GM10248 (cell line): ENCODE measurements at places on chromosomes 5 and 9.

DNA sequence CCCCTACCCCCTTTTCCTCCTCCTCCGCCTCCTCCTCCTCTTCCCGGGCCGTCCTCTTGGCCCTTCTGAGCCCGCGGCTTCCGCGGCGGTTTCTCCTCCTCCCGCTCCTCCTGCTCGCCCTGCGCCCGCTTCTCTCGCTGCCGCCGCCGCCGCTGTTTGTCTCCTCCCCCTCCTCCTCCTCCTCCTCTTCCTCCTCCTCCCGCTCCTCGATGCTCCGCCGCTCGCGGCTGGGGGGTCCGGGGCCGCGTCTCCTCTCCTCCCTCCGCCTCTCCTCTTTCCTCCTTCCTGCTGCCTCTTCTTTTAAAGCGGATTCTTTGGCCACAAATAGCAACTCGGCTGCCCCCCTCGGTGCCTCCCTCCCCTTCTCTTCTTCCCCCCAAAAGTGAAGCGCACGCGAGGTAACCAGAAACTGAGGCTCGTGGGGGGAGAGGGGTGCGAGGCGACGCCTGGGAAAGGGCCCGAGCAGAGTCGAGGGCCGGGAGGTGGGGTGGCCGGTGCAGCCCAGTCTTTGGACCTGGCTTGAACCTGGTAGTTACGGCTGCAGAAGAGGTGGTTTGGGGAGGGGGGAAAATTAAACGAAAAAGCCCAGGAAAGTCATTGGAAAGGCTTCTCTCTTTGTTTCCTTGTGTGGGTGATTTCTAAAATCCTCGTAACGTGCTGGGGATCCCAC, 1058.5 kb upstream of the DMAC1 start:
- DNase-seq: peak; percentile 10

DNA sequence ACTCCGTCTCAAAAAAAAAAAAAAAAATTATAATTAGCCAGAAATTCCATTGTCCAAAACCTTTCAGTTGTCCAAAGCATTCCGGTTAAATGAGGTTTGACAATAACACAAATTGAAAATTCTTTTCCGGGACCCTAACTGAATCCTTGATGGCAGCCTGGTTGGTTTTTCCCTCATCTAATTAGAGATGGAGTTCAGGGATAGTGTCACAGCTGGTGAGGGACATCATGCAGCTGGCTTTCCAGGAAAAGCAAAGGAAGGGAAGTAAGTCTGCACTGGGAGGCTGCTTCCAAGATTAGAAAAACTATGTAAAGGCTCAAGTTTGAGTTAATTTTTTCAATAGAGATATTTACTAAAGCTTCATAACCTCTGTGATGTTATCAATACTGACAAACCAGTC, 195.4 kb downstream of the ADAMTS12 start:
- DNase-seq: no peak

DNA sequence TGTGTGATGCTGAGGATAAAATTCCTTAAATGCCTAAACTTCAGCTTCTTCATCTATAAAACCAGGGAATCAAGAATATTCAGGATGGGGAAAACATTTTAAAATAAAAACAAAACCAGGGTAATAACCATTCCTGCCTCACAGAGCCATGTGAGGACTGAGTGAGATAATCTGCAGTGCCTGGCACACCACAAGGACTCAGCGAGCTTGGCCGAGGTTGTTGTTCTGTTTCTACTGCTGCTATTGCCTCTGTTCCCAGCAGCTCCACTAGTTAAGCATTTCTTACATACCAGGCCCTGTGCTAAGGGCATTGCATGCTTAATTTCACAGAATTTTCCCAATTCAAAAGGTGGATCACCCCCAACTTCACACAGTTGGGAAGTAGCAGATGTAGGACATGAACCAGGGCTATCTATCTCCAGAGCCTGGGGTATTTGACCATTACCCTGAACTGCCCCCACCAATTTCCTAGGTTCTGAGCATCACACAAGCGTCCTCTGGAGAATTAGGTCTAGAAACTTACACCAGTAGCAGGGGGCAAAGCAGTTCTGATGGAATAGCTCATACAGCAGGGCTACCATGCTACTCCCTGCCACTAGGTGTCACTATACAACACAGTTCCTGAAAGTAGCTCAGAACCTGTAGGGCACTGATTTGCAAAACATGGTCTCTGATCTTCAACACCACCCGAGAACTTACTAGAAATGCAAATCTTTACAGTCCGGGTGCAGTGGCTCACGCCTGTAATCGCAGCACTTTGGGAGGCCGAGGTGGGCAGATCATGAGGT, 74.3 kb downstream of the LRSAM1 start:
- no peak for DNase-seq

- DNase-seq: peak; percentile 45
Observed at GRCh38 chr5:108003178-108003577, 332.4 kb upstream of the EFNA5 start.

- no peak for DNase-seq
Observed at GRCh38 chr5:78003919-78004318, 227.8 kb upstream of the TBCA start.

DNA sequence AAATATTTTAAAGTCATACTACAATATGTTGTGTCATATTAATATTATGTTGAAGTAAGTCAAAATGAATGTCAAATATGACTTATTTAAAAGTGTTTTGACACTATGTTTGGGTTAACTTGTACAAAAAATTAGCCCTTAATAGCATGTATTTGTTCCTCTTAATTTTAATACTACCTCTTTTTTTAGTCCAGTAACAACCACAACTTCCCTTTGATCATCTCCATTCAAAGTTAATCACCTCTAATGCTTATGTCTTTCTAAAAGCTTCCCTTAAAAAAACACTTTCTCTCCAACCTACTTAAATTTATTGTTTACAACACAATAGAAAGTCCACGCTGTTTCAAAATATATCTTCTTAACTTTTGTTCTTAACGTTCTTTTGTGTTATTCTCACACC, 9.6 kb downstream of the SLCO4C1 start:
- DNase-seq: no peak

- no peak for DNase-seq
Observed at GRCh38 chr5:4191703-4192102, 596.1 kb downstream of the IRX1 start.

- no peak for DNase-seq
Observed at GRCh38 chr9:123282362-123283047, 14.1 kb upstream of the STRBP start.

GRCh38 chr5:140725799-140726471, 25.7 kb downstream of the ZMAT2 start:
- DNase-seq: peak; percentile 58

GRCh38 chr9:27431543-27432147, 92.4 kb upstream of the IFNK start:
- DNase-seq: no peak

DNA sequence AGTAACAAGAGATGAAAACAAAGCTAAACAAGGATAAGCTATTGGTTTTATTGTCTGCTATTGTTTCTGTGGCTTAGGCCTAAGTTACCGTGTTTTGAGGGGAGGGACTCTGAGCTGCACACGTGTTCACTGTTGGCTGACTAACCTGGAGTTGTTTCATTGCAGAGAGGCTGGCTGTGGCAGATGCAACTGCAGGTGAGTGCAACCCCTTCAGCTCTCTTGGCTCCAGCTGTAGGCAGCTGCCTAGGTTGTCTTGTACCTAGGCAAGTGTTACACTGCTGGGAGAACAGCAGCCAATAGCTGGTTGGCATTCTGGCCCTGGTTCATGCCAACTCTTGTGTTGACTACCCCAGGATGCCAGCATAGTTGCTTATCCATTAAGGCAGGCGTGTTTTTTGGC, 17.6 kb upstream of the MATR3 start:
- DNase-seq: peak; percentile 31

DNA sequence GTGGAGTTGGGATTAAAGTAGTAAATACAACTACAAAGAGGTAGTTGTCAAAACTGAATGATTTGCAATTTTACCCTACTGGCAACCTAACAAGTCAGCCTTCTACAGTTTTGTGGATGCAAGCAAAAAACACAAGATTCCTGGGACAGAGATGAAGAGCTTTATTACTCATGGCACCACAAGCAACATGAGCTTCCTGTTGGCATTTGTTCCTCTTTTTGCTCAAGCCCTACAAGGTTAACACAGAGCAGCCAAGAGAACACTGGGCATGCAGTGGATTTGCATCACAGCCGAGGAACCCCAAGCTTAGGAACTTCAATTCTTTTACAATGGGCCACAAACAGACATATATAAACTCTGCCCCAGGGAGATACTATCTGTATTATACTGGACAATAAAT, 28.8 kb upstream of the DMAC1 start:
- DNase-seq: no peak

GRCh38 chr9:34556949-34557348, 32.6 kb downstream of the CNTFR start:
- DNase-seq: no peak

- peak; percentile 60 for DNase-seq
Observed at GRCh38 chr5:139747583-139748504, 47.8 kb upstream of the PSD2 start.

GRCh38 chr5:51829230-51829629, 446.0 kb downstream of the ISL1 start:
- no peak for DNase-seq

DNA sequence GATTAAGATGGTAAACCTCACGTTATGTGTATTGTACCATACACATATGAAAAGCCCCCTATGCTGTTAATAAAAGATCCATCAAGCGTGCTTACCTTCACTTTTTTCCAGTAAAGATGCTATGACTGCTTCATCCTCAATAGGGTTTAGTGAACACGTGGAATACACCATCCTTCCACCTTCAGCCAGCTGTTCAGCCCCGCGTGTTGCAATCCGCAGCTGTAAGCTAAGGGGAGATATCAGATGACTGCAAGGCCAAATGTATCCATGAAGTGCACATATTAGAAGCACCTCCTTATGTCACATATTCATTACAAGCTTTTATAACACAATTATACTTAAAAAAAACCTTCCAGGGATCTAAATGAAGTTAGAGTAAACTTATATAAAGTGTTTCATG, 16.2 kb downstream of the NSUN2 start:
- no peak for DNase-seq

GRCh38 chr5:171544913-171545765, 125.7 kb downstream of the FGF18 start:
- DNase-seq: no peak

DNA sequence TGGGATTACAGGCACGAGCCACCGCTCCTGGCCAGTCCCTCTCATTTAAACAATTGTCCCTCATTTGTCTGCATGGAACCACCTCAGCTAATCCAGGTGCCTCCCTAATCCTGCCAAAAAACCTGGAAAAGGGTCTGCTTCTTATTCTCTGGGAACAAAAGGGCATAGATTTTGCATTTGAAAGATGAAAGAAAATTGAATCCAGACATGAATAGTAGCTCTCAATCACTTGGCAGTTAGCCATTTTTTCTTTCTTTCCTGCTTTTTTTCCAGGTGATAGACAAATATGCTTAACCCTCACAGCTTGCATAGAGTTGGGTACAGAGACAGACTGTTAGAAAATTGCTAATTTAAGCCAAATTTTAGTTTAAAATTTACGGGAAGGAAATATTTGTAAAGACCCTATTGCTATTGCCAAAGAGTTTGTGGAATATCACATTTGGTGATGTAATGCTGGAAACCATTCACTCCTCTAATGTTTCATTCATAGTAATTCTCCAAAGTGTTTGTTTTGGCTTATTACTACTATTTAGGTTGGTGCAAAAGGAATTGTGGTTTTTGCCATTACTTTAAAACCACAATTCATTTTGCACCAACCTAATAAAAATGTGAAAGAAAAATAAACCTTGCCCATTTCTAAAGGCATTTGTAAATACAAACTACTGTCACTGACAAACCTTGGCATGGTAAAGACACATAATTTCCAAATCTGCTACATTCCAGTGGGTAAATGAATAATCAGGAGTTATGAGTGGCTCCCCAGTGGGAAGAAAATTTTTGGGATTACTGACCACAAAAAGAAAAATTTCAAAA, 80.5 kb upstream of the JAK2 start:
- DNase-seq: no peak

DNA sequence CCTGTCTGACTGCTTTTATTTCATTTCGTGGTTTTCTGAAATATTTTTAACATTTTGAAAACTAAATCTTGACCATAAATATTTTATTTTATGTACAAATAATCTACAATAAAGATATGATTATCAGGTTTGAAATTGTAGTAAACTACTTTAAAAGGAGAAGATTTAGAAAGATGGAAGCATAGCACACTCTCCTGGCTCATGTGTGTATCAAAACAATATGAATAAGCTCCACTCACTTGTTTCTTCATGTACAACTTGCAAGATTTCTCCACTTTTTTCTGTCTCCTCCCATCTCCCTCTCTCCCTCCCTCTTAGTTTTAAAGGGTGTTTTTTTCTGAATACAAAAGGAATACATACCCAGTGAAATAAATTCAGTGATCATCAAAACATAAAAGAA, 15.4 kb upstream of the VPS13A start:
- DNase-seq: no peak

DNA sequence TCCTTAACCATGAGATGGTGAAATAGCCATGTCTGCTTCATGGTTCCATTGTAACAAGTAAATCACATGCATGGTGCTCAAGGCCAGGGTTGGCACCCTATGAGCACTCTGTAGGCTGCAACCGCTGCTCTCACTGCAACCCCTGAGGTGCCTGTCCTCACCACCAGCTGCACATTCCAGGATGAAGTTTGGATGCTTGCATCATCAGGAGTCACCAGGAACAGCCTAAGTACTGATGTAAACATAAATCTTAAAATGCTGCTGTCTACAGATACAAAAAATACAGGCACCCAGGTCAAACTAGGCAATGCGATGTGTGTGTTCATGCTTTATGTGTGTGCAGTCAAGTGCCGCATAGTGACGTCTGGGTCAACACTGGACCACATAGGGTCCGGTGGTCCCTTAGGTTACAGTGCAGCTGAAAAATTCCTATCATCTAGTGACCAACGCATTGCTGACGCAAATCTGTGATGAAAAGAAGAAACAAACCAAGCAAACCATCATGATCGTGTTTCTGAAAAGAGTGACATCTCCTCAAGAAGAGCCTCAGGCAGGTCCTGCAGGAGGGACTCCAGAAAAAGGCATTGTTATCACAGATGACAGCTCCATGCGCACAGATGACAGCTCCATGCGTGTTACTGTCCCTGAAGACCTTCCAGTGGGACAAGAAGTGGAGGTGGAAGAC, 234.8 kb downstream of the AUH start:
- DNase-seq: no peak

- no peak for DNase-seq
Observed at GRCh38 chr5:78591138-78591612, 57.4 kb downstream of the LHFPL2 start.

DNA sequence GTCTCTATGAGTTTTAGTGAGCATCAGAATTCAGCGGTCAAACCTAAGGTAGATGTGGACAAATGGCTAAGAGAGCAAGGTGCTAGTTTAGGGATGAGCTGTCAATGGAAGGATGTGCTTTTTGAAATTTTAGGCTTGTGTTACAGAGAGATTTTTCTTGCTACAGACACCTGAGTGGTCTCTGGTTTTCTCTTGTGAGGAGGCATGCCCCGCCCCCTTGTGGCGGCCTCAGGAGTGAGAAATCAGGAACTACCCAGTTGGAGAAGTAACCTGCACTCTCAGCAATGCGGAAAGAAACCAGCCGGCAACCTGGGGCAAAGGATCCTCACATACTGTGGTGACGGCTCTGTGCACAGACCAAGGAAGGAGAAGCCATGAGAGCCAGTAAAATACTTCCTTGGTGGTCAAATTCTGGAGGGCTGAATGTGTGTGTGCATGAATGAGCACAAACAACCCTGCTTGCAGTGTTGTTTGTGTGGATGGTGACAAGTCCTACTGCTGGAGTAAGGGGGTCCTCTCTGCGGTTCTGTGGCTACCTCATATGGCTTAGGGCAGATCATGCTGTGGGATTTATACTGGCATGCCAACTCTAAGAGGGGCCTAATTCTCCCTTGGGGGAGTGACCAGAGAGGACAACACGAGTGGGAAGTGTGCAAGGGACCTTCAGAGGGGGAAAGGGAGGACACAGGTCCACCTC, 16.7 kb upstream of the HSD17B4 start:
- peak; percentile 52 for DNase-seq

- DNase-seq: no peak
Observed at GRCh38 chr5:165809914-165810313, 2304.5 kb downstream of the MAT2B start.
